Stromal cell of bone marrow (primary cell): ENCODE measurements at places on chromosomes 7 and 10.
A peak's percentile ranks its signal among the peaks of the same experiment; 100 is the strongest.

- peak; percentile 18 for DNase-seq
Observed at GRCh38 chr10:72935361-72935760, 19.2 kb downstream of the PLA2G12B start.

GRCh38 chr7:77831953-77832352 lies 33.4 kb downstream of the PHTF2 start:
- DNase-seq, result no peak

DNA sequence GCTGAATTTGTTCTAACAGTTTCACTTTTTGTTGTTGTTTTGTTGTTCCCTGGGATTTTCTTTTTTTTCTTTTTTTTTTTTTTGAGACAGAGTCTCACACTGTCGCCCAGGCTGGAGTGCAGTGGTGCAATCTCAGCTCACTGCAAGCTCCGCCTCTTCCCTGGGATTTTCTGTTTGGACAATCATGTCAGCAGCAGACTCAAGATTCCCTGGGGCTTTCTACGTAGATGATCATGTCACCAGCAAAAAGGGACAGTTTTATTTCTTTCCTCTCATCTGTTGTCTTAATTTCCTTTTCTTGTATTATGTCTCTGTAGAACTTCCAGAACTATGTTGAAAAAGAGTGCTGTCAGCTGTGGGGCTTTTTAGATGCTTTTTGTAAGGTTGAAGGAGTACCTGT lies 241.4 kb downstream of the TNS3 start:
- no peak for DNase-seq

DNA sequence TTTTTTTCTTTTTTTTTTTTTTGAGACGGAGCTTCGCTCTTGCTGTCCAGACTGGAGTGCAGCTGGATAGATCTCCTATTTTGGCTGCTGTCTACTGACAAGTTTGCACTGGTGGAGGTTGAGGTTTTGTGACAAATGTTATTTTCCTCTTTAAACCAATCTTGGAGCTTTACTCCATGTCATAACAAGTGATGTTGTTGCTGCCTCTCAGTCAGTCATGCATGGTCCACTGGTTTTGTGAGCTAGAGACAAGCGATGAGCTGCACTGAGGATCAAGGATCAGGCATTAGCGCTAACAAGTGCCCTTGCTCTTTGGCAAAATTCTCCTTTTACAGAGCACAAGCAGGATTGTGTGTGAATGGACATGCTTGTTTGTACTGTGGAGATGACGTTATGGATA lies 805 bp upstream of the WDFY4 start:
- no peak for DNase-seq

- DNase-seq, result no peak
Observed at GRCh38 chr10:129288999-129289584, 177.9 kb upstream of the MGMT start.

- DNase-seq, result no peak
Observed at GRCh38 chr7:36312915-36313334, 76.7 kb upstream of the ANLN start.

DNA sequence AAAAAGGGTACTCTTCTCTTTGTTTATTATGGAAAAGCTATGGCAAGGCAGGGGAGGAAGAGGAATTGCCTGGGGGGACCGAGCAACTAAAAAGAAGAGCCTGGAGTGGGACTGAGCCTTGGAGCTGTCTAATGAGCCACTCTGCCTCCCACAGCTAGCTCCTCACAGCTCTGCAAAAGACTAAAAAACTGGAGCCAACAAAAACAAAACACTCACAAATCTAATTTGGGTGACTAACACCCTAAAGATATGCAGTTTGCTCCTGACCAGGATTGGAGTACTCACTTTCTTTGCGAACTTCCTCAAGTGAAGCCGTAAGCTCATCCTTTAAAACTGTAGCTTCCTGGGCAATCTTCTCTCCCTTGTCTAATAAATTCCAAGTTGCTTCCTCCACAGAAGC lies 89.4 kb downstream of the CTNNA3 start:
- DNase-seq, result peak; percentile 67

- no peak for DNase-seq
Observed at GRCh38 chr10:17427666-17428350, 26.6 kb downstream of the ST8SIA6 start.

- no peak for DNase-seq
Observed at GRCh38 chr7:149205690-149206381, 10.5 kb downstream of the ZNF282 start.

DNA sequence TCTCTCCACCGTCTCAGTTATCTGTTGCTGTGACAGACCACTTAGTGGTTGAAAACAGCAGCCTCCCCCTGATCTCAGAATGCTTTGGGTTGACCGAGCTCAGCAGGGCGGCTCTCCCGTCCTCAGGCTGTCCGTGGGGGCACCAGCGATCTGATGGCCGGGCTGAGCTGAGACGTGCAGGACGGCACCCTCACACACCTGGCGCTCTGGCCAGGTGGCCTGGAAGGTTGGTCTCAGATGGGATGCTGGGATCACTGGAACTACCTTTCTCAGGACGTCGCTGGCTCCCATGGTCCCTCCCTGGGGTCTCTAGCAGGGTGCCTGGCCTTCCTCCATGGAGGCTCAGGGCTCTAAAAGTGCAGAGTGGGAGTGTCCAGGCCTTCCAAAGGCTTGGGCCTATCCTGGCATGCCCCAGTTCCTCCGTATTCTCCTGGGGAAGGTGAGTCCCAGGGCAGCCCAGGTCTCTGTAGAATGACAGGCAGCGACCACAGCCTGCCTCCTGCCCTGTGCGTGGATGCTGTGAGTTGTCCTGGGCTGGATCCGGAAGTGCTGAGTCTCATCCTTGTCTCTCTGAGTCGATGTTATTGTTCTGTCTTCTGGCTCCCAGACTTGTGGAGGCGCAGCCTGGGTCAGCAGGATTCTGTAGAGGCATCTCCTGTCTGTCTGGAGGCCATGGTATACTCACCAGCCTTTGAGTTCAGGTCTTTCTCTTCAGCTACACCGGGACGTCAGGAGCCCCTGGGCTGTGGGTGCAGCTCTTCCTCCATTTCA lies 12.2 kb upstream of the PWWP2B start:
- no peak for DNase-seq

DNA sequence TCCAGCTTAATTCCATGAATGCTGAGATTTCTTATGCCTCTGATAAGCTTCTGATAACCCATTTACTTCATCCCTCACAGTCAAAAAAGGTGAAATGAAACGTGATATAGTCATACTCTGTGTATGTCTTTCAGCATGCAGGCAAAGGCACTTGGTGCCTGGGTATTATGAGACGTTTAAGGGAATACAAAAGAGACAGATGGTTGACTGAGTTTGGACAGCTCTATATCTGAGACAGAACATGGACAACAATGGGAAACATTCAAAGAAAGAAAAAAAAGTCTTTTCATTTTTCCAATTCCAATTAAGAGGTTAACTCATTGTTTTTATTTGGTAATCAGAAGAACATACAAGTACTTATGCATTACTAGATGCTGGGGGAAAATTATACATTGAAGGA lies 96.2 kb downstream of the PPP1R17 start:
- DNase-seq, result no peak

DNA sequence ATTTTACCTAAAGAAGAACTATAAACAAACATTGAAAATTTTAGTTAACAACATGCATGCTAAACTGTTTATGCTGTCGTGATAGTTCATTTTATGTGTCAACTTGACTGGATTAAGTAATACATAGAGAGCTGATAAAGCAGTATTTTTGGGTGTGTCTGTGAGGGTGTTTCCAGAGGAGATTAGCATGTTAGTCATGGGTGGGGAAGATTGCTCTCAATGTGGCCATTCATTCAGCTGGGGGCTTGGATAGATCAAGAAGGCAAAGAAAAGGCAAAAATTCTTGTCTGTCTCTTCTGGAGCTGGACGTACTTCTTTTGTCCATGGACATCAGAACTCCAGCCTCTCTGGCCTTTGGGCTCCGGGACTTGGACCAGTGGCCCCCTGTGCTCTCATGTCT lies 172.9 kb upstream of the SEMA3E start:
- no peak for DNase-seq

DNA sequence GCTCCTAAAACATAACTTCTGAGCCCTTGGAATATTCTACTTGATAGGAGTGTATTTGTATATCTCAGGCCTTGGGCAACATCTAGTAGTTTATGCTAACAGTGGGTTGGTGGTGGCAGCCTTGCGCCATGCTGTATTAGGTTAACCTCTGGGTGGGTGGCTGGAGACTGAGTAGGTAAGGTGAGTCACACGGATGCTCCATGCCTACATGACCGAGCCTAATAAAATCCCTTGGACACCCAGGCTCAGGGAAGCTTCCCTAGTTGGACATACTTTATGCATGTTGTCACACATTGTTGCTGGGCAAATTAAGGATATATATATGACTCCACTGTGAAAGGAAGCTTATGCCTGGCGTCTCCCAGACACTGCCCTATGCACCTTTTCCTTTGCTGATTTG lies 6.0 kb upstream of the DAGLB start:
- DNase-seq, result peak; percentile 28

GRCh38 chr10:79084012-79084971 lies 15.5 kb downstream of the ZMIZ1 start:
- peak; percentile 80 for DNase-seq

- no peak for DNase-seq
Observed at GRCh38 chr7:97819161-97819560, 53.0 kb downstream of the ASNS start.

- no peak for DNase-seq
Observed at GRCh38 chr10:28833313-28833712, 156.0 kb downstream of the BAMBI start.

- DNase-seq, result no peak
Observed at GRCh38 chr10:124414076-124414475, 4.6 kb downstream of the OAT start.

DNA sequence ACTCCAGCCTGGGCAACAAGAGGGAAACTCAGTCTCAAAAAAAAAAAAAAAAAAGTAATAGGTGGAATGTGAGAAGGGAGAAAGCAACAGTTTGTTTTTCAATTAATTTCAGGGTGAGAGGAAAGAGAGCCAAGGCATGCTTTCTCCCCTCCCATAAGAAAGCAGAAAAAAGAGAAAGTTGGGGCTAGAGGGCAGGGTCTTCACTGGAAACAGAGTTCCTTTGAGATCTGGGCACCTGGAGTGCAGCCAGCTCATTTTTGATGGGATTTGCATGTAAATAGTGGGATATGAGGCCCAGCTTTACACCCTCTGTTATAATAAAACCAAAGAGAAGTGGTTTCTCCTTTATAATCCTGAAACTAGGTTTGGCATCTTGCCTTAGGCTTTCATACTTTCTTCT lies 13.8 kb upstream of the STOX1 start:
- no peak for DNase-seq

DNA sequence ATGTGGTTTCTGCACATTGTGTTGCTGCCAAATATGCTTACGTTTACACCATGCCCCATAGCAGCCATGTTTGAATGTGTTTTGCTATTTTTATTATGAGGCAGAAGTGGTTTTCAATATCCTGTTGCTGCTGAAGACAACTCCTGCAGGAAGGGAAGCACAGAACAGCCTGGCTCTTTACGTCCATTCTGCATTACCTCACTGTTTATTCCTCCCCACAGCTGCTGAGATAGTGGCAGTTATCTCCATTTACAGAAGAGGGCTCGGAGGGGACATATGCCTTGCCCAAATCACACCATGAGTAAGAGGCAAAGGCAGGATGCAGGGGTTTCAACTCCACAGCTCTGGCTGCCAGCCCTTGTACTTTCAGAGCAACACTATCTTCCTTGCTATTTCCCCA lies 35.3 kb downstream of the PLPP4 start:
- DNase-seq, result no peak

GRCh38 chr10:128130051-128130450 lies 3.8 kb upstream of the MKI67 start:
- DNase-seq, result no peak

DNA sequence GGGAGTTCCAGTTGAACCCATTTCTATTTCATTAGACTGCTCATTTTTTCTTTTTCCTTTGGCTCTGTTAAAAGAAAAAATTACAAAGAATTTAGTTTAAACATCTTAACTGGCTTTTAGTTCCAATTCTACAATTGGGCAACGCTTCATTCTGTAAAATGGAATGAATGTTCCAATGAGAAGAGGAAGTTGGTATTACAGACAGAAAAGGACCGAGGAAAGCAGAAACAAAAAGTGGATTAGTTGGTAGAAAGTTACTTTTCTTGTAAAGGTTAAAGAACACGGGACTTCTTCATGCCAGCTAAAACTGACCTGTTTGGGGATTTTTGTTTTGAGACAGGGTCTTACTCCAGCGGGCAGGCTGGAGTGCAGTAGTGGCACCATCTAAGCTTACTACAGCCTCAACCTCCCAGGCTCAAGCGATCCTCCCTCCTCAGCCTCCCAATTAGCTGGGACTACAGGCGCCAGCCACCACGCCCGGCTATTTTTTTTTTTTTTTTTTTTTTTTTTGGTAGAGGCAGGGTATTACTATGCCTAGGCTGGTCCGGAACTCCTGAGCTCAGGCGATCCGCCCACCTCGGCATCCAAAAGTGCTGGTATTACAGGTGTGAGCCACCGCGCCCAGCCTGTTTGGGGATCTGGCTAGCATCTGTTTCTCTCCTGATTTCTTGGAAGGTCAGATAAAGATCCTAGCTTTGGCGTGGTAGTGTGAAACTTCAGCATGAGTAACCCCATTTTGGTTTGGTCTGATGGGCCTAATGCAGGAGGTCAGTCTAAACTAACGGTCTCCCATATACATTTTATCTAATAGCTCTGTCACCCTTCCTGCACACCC lies 1.3 kb upstream of the VDAC2 start:
- DNase-seq, result no peak

DNA sequence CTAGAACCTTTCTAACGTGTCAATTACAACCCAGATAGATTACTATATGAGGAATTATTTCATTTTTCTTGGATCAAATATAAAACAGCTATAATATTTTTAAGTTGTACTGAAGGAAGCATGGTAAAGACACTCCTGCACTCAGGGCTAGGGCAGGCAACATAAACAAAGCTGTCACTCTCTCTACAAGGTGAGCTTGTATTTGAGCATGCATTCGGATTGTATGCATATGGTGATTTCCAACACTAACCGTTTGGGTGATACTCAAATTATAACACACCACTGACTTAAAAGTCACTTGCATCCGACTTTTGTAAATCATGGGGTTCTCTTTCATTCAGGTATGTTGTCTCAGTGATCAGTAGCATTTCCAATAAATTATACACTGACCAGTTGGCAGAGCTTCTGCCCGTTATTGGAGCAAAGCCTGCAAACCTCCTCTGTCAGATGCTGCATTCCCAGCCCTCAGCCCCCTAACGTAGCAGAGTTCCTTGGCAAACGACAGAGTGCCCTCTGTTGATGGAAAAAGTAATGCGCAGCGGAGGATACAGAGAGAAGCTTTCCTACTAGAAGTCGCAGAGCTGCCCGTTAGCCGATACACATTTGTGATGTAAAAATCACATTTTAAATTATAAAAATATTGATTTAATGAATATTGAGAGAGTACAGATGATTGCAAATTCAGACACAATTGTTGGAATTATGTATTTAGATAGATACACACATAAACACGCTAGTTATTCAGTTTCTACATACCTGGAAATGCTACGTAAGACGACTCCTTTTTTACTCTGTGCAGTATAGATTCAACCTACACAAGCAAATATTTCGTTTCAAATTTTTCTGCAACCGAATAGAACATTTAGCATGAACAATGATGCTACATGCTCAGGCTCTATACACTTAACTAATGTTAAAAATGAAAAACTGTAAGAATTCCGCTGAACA lies 173.9 kb upstream of the SP4 start:
- peak; percentile 18 for DNase-seq

- DNase-seq, result no peak
Observed at GRCh38 chr10:114806562-114807391, 14.8 kb upstream of the FHIP2A start.
